ENCODE measurements at places on chromosomes 6 and 20.

GRCh38 chr20:48749437-48749836, 78.4 kb downstream of the PREX1 start:
- no peak overlapping the region for H3K4me3 ChIP-seq
- peaks cover 48% of the 10 kb centered on the region for H3K27me3 ChIP-seq
- H3K27ac ChIP-seq = no peak overlapping the region
- H3K36me3 ChIP-seq = no peaks in the 10 kb centered on the region
- H3K4me1 ChIP-seq = peaks cover 6% of the 10 kb centered on the region
- no peak for DNase-seq

DNA sequence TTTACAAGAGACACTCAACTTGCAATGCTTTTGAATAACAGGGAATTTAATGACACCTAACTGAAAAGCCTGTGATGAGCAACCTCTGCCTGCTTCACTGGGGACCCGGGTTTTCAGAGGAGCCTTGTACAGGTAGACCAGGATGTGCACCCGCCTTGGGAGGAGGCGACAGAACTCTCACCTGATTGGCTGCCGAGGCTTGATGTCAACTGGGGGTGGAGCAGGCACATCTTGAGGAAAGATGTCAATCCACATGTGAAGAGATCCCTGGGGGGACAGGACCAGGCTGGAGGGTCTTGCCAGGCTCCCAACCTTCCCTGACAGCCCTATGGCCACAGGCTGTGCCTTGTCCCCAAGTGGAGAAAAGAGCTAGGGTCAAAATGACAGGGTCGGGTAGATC, 19.8 kb downstream of the ERGIC3 start:
- H3K4me3 ChIP-seq = no peak overlapping the region
- H3K27ac ChIP-seq = no peak overlapping the region
- peaks cover 9% of the 10 kb centered on the region for H3K4me1 ChIP-seq
- DNase-seq = no peak
- H3K27me3 ChIP-seq = no peaks in the 10 kb centered on the region

DNA sequence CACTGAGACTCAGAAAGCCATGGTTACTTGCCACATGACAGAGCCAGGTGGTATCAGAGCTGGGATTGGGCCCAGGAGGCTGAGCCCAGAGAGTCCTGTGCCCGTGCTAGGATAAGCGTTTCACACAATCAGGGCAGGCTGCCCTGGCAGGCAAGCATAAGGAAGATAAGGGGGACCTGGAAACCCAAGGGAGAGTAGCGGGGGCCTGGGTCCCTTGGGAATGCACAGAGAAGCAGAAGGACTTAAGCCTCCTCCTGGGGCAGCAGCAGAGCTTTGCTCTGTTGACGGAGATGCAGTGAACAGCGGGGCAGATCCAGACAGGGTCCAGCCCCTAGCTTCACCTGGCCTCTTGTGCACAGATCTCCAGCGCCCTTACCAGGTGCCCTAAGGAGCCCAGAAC, 8.7 kb downstream of the TRIB3 start:
- DNase-seq = no peak
- peaks cover 46% of the 10 kb centered on the region for H3K36me3 ChIP-seq
- H3K27me3 ChIP-seq = no peaks in the 10 kb centered on the region
- peaks cover 66% of the 10 kb centered on the region for H3K4me1 ChIP-seq
- no peak overlapping the region for H3K4me3 ChIP-seq
- H3K27ac ChIP-seq = peak overlapping the region; percentile 33

- no peak for DNase-seq
- no peaks in the 10 kb centered on the region for H3K27me3 ChIP-seq
- no peak overlapping the region for H3K4me3 ChIP-seq
- no peaks in the 10 kb centered on the region for H3K4me1 ChIP-seq
- no peaks in the 10 kb centered on the region for H3K36me3 ChIP-seq
Measured at GRCh38 chr20:24146231-24146634, 157.7 kb upstream of the GGTLC1 start.

DNA sequence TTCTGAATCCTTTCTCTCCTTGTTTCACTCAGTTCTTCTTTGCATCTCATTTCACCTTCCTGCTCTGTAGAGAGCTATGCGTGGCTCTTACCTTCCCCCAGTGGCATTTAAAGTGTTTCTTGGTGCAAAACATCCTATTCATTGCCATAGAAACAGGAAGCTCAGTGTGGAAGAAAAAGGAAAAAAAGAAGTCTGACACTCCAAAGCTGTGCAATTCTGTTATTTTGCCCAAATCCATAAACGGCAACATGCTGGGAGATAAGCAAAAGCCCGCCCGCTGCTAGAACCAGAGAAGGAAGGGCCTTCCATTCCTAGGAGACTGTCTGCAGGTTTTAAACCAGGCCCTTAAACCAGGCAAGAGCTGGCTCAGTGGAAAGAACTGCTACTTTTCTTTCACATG, 247.1 kb downstream of the HIVEP2 start:
- no peak overlapping the region for H3K4me3 ChIP-seq
- H3K27ac ChIP-seq = no peak overlapping the region
- no peaks in the 10 kb centered on the region for H3K36me3 ChIP-seq
- no peak for DNase-seq
- peaks cover 19% of the 10 kb centered on the region for H3K4me1 ChIP-seq

DNA sequence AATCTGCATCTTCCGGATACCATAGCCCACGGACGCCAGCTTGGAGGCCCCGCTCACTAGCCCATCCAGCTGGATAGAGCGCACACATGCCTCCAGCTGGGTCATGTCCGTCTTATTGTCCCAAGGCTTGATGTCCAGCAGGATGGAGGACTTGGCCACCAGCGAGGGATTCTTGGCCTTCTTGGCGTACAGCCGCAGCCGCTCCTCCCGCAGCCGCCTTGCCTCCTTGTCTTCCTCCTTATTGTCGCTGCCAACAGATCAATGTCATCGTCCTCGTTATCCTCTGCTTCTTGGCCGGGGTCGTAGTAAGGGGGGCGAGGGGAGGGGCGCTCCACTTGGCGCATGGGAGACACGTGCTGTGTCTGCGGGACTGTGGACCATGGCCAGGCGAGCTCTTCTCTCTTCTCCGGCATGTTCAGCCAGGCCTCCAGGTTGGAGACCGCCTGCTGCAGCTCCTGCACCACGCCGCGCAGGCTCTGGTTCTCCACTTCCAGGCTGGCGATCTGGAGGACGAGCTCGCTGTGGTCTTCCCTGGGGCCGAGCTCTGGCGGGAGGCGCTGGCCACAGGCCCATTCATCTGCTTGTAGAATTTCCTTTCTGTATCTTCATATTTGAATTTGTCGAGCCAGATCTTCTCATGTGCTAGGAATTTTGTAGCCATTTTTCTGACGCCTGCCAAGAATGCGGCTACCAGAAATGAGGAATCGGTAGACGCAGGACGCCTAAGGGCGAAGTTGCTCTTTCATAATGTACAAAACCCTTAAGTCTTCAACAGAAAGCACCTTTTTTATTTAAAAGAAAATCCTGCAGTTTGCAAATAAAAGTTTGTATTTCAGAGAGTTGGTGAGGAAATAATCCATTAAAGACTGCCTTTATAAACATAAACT, 60.1 kb upstream of the PTPRK start:
- no peak overlapping the region for H3K4me3 ChIP-seq
- no peaks in the 10 kb centered on the region for H3K27me3 ChIP-seq
- no peaks in the 10 kb centered on the region for H3K4me1 ChIP-seq
- no peaks in the 10 kb centered on the region for H3K36me3 ChIP-seq
- DNase-seq = no peak

DNA sequence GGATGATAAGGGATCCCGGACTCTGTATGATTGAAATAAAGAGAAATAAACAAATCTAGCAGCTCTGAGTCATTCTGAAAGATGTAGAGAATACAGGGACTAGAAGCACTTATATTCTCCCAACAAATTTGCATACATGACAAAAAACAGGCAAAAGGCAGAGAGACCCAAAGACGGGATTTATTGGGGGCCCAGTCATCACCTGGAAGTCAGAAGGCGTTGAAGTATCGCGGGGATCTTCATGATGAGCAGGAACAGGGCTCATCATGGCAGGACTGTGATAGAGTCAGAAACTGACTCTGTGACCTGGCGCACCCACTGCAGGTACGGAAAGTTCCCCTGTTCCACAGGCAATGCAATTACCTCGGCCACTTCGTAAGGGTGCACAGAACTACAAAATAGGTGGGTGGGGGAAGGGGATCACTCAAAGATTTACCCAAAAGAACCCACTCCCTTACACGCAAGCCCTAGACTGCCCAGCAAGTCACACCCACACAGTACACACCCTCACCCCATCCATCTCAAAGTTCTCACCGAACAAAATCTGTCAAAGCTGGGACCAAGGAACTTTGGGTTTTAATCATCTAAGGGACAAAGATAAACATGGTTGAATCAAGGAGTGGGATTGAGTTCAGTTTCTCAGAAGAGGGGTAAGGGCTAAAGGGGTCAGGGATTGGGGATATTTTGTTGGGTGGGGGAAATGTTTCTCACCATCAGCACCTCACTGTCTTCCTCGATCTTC, 1.4 kb downstream of the CUTA start:
- peaks cover 51% of the 10 kb centered on the region for H3K4me1 ChIP-seq
- no peak for DNase-seq

- no peaks in the 10 kb centered on the region for H3K36me3 ChIP-seq
- H3K27ac ChIP-seq = no peak overlapping the region
- no peak overlapping the region for H3K4me3 ChIP-seq
- no peaks in the 10 kb centered on the region for H3K4me1 ChIP-seq
- no peak for DNase-seq
- no peaks in the 10 kb centered on the region for H3K27me3 ChIP-seq
Measured at GRCh38 chr6:133585978-133586377, 302.9 kb upstream of the TCF21 start.

GRCh38 chr6:36312854-36313648, 23.6 kb downstream of the BNIP5 start:
- H3K4me1 ChIP-seq = peaks cover 6% of the 10 kb centered on the region
- H3K4me3 ChIP-seq = no peak overlapping the region
- peaks cover 3% of the 10 kb centered on the region for H3K27me3 ChIP-seq
- H3K36me3 ChIP-seq = no peaks in the 10 kb centered on the region

DNA sequence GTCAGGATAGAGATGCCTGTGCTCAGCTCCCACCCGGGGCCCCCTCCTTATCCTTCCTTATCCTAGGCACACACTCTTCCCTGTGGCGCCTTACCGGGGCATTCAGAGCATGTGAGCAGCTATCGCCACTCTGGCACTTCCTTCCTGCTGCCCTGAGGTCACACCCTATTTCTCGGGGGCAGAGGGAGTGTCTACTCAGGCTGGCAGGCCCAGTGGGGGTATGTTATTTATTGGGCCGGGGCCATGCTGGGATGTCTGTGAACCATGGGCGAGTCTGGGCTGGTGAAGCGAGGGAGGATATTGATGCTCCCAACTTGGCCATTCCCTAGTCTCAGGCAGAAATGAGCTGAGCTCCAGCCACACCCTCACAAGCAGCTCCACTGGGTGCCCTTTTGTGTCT, 3.9 kb upstream of the LY6G6D start:
- H3K4me3 ChIP-seq = no peak overlapping the region
- peaks cover 24% of the 10 kb centered on the region for H3K4me1 ChIP-seq
- no peaks in the 10 kb centered on the region for H3K36me3 ChIP-seq
- no peak for DNase-seq

DNA sequence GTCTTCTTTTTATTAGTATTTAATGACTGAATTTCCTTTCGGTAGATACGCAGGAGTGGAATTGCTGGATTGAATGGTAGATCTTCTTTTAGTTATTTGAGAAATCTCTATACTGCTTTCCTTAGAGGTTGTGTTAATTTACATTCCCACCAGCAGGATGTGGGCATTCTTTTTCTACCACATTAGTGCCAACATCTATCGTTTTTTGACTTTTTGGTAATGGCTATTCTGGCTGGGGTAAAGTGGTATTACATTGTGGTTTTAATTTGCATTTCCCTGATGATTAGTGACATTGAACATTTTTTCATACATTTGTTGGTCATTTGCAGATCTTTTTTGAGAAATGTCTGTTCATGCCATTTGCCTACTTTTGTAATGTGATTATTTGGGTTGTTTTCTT, 37.1 kb downstream of the SUMO4 start:
- no peaks in the 10 kb centered on the region for H3K27me3 ChIP-seq
- H3K4me3 ChIP-seq = no peak overlapping the region
- H3K4me1 ChIP-seq = peaks cover 23% of the 10 kb centered on the region
- H3K36me3 ChIP-seq = no peaks in the 10 kb centered on the region
